Peyer's patch (tissue), 4 donors: ENCODE measurements at places on chromosomes 16 and 17. TPM values are rescaled to one million over a fixed set of nuclear protein-coding genes. Genes with fewer than 3 reads are reported as not detected.

Gene SECTM1
- total RNA-seq = 77.8 TPM

Gene SLC13A5
- not detected for total RNA-seq

Gene MYH2
- total RNA-seq = not detected

Gene FLCN
- 243 TPM for total RNA-seq

Gene CNEP1R1
- total RNA-seq = 12.4 TPM

DNA sequence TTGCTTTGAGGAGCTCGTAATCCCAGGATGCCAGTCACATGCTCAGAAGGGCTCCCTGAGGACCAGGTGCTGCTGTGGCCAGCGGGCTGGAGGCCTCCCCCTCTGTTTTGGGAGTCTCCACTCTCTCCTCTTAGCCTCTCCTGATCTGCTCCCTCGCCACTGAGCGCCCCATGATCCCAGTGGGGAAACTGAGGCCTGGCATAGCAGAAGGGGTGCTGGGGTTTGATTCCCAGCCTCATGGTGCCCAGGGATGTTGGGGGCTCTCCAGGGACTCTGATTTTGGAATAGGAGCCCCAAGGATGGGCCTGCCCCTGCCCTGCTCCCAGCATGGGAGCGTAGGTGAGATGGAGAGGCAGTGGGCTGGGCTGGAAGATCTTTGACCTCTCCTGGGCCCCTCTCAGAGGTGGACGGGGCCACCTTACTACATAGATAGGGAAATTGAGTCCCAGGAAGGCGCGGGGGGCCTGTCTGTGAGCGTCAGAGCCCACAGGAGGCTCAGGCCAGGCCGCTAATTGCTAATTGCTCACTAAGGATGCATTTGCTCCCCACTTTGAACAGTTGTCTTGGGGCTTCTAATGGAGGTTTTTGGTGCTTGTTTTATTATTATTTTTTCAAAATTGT lies 525 bp upstream of the ADCY7 start:
- H3K4me3 ChIP-seq = peak overlapping the region; percentile 40
- no peaks in the 10 kb centered on the region for H3K4me1 ChIP-seq
- no peaks in the 10 kb centered on the region for H3K27me3 ChIP-seq
- H3K27ac ChIP-seq = no peak overlapping the region

DNA sequence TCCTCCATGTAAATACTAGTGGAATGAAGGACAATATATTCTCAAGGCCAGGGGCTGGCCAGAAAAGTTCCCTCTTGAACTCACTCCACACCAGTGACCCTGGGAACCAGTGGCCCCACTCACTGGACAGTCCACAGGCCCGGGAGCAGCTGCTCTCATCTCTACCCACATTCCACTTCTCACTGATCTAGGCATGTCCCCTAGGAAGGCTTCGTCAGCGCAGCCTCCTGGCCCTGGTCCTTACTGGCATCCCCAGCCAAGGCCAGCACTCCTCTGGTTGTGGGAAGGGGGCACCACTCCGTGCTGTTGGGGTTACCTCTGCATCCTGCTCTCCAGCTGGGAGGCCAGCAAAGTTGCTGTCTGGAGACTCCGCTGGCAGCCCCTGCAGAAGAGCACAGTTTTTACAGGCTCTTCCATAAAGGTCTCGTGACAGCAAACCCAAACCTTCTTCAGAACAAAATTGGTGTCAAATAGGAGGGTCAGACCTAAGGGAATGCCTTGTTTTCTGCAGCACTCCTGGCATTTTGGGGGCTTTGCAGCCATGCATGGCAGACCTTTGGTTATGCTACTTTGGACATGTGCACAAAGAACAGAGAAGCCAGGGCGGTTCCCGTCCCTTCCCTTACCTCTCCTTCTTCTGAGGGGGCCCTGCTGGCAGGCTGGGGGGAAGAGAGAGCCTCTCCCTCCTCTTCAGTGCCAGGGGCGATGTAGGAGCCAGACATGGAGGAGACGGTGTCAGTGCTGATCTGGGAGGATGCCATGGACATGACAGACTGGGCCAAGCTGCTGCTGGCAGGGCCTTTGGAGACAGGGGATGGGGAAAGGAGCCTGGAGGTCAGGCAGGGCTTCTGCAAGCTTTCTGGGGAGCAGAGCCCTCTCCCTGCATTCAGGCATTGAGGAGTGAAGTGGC lies 14.1 kb upstream of the FOXJ1 start:
- no peaks in the 10 kb centered on the region for H3K27me3 ChIP-seq
- no peak overlapping the region for H3K27ac ChIP-seq
- no peak for DNase-seq
- no peaks in the 10 kb centered on the region for H3K4me1 ChIP-seq
- H3K4me3 ChIP-seq = no peak overlapping the region

- no peak overlapping the region for H3K27ac ChIP-seq
- H3K36me3 ChIP-seq = no peaks in the 10 kb centered on the region
- no peak overlapping the region for H3K4me3 ChIP-seq
- H3K4me1 ChIP-seq = no peaks in the 10 kb centered on the region
- no peak for DNase-seq
- no peaks in the 10 kb centered on the region for H3K27me3 ChIP-seq
Measured at GRCh38 chr16:57123216-57123973, 31.0 kb downstream of the CPNE2 start.

- H3K27ac ChIP-seq = no peak overlapping the region
- H3K4me1 ChIP-seq = no peaks in the 10 kb centered on the region
- H3K4me3 ChIP-seq = no peak overlapping the region
- H3K36me3 ChIP-seq = no peaks in the 10 kb centered on the region
- DNase-seq = no peak
Measured at GRCh38 chr16:79159261-79160049, 441.1 kb downstream of the MAF start.

DNA sequence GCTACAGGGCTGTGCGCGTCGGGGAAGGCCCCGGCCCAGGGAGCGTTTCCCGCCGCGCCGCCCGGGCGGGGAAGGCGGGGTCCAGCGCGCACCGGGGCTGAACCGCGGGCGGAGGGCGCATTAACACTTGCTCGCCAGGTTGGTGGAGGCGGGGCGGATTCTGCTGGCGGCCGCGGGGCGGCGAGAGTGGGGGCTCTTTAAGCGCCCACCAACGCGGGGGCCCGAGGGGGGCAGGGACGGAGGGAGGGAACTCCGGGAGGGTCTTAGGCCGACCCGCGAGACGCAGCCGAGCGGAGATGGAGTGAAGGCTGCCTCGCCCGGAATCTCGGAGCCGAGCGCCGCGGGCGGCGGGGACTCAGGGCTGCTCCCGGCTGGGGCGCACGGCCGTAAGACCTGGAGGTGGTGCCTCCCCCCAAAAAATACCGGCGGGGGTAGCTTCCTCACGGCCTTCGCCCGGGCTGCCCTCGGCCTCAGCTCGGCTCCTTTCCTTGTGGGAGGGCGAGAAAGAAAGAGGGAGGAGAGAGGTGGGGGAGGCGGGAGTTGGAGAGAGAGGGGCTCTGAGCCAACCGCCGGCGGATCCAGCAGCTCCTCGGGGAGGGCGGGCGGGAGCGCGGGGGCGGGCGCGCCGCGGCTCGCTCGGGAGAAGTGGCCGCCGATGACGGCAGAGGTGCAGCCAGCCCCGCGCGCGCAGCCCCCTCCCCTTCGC lies 415 bp upstream of the FOXF1 start:
- peaks cover 19% of the 10 kb centered on the region for H3K4me1 ChIP-seq
- H3K4me3 ChIP-seq = peak overlapping the region; percentile 63
- H3K36me3 ChIP-seq = no peaks in the 10 kb centered on the region
- H3K27me3 ChIP-seq = peaks cover 5% of the 10 kb centered on the region

DNA sequence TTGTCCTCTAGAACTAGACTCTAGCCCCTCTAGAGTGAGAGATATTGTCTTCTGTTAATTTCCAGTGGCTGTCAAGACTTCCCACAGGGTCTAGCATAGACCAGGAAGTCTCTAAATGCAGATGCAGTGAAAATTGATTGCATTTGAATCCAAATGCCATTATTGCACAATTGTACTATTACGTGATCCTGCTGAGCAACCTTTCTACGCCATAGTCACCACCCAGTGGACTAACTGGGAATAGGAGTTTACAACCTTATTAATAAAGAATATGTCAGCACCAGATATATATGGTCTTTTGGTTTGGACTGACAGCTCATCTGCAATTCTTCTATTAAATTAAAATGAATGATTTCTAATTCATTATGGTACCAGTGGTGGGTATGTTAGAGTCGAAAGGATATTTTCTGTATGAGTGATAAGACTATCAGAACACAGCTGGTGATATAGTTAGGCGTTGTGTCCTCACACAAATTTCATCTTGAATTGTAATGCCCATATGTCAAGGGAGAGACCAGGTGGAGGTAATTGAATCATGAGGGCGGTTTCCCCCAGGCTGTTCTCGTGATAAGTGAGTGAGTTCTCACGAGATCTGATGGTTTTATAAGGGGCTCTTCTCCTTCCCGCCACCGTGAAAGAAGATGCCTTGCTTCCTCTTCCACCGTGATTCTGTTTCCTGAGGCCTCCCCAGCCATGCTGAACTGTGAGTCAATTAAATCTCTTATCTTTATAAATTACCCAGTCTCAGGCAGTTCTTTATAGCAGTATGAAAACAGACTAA lies 138.9 kb upstream of the CA10 start:
- DNase-seq = no peak
- H3K27ac ChIP-seq = no peak overlapping the region
- H3K36me3 ChIP-seq = no peaks in the 10 kb centered on the region
- no peak overlapping the region for H3K4me3 ChIP-seq

DNA sequence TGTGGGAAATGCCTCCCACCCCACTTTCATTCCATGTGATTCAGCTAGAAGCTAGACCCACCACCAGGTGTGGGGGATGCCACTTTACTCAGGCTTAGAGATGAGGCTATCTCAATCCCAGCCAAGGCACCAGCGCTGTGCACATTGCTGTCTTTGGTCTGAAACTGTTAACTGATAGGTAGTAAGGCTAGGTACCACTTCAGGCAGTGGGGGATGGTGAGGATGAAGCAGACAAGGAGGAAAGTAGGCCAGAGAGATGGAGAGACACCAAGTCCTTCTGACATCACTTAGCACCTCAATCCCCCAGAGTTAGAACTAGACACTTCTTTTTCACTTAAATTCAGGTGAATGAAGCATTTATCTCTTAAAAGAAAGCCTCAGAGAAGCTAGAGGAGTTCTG lies 35.8 kb downstream of the ADAMTS18 start:
- no peaks in the 10 kb centered on the region for H3K4me1 ChIP-seq
- no peaks in the 10 kb centered on the region for H3K27me3 ChIP-seq
- no peaks in the 10 kb centered on the region for H3K36me3 ChIP-seq

- no peaks in the 10 kb centered on the region for H3K36me3 ChIP-seq
- peak overlapping the region; percentile 36 for H3K27ac ChIP-seq
- H3K4me3 ChIP-seq = no peak overlapping the region
- DNase-seq = no peak
- H3K27me3 ChIP-seq = no peaks in the 10 kb centered on the region
Measured at GRCh38 chr17:17587614-17588337, 3.7 kb downstream of the PEMT start.
